ENCODE measurements at places on chromosomes 12 and 14.

DNA sequence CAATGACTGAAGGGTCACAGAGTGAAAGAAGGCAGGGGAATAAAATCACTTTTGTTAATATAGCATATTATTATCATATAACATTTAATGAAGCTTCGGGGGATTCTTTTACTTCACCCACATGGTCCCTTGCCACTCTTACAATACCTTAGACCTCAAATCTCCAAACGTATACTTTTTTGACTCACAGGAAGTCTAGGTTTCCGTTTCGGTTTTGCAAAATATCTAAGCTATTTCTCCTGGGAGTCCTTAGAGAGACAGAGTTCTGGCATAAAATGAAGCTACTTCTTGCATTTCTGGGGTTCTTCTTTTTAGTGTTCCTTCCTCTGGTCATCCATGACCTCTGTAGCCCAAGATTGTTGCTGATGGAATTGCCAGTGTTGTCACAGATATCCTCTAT is 590.5 kb upstream of the ATP2B1 start:
- DNase-seq: no peak

DNA sequence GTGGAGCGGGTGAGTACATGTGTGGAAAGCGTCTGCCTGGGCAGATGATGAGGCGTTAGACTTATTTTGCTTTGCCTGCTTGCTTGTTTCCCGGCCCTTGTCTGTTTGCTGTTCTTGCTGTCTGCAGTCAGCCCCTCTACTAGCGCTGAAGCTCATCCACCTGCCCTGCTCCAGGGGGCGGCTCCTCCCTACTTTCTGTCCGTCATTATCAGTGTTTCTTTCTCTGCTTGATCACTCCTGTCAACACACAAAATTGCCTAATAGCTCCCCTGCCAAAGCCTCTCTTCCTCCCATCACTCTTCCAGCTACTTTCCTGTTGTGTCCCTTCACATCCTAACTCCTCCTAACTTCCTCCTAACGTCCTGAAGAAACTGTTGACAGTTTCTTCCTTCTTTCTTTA is 34.9 kb upstream of the GALNT8 start:
- no peak for DNase-seq

DNA sequence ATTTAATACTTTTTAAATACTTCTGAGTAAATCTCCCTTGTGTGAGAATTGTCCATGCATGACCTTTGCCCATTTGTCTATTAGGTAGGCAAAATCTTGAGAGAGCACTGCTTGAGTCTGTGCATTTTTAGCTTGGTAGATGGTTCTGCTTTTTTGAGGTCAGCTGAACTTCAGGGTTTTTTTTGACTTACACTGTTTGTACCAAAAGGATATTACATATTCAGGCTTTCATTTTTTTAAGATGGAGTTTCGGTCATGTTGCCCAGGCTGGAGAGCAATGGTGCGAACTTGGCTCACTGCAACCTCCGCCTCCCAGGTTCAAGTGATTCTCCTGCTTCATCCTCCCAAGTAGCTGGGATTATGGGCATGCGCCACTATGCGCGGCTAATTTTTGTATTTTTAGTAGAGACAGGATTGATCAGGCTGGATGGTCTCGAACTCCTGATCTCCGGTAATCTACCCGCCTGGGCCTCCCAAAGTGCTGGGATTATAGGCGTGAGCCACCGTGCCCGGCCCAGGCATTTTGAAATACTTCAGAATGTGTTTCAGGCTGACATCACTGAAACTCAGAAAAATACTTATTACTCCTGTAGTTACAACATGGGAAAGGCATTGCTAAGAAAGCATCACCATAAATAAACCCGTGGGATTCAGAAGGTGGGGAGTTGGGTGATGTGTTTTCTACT is 11.1 kb downstream of the RASSF3 start:
- no peak for DNase-seq

GRCh38 chr12:6181583-6182278 is 18.5 kb upstream of the CD9 start:
- DNase-seq: no peak

DNA sequence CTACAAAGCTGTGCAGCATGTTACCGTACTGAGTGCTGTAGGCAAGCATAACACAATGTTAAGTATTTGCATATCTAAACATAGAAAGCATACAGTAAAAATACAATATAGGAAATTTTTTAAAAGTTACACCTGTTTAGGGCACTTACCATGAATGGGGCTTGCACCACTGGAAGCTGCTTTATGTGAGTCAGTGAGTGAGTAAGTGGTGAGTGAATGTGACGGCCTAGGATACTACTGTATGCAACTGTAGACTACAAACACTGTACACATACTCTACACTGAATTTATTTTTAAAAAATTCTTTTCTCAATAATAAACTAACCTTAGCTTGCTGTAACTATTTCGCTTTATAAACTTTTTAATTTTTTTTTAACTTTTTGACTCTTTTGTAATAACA is 82.1 kb upstream of the FSCB start:
- no peak for DNase-seq

- DNase-seq: no peak
Observed at GRCh38 chr12:15651371-15651770, 137.8 kb downstream of the EPS8 start.

DNA sequence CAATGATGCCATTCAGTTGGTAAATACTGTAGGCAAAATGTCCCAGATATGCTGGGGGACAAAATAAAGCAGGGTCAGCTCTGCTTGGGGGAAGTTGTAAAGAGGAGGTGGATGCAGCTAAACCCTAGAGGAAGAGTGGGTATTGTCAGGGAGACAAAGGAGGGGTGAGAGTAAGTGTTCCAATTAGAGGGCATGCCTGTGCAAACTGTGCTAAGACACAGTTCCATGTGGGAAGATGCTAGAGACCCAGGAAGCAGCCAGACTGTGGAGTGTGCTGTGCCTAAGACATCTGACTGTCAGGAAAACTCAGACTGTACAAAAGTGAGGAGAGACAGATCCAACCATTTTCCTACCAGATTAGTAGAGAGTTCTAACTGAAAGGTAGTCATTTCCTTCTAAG is 474.3 kb downstream of the ATP23 start:
- DNase-seq: no peak

- peak; percentile 46 for DNase-seq
Observed at GRCh38 chr12:92553389-92553788, 149.4 kb upstream of the PLEKHG7 start.

DNA sequence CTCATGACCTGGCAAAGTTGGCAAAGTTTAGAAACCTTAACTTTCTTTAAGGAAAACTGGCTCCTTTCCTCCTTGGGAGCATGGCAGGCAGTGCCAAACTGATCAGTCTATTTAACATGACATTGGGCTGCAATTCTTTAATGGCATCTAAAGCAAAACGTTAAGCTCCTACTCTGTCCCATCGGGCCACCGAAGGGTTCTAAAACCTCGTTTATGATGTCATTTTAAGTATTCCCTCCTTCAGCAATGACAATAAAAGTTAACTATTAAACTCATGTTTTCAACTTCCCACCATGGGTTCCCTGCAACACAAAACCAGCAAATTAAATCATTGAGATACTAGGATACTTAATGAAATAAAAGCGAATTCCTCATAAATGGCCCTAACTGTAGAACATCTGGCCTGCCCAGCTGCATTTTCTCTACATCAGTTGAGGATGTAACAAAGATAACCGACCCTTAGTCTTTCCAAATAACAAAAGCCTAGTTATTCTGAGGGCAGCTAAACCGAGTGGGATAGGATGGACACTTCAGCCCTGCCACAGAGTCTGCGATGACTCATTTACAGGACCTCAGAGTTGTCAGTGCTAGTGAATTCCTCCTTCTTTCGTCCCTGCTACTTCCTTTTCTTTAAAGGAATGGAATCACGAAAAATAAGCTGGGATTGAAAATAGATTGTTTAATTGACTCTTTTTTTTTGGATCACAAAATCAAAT is 34.5 kb upstream of the RIC8B start:
- no peak for DNase-seq

All from testis (tissue), 5 donors.